ENCODE measurements at places on chromosomes 1 and 21. TPM values are rescaled to one million over a fixed set of nuclear protein-coding genes. Genes with fewer than 3 reads are reported as not detected.

DNA sequence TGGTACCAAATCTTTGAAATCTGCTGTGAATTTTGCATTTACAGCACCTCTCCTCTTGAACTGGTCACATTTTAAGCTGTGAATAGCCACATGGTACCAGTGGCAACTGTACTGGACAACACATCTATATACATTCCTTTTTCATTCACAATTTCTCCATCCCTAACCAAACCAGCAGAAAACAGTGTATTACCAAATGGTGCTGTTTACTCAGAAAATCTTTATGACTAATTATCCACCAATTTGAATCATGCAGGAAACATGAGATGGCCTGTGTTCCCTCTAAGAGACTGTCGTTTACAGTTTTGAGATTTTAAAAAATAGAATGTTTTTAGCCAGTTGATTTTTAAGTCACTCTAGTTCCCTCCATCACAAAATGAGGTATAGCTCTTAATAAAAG is 17.6 kb upstream of the CCT8 start:
- DNase-seq = no peak

DNA sequence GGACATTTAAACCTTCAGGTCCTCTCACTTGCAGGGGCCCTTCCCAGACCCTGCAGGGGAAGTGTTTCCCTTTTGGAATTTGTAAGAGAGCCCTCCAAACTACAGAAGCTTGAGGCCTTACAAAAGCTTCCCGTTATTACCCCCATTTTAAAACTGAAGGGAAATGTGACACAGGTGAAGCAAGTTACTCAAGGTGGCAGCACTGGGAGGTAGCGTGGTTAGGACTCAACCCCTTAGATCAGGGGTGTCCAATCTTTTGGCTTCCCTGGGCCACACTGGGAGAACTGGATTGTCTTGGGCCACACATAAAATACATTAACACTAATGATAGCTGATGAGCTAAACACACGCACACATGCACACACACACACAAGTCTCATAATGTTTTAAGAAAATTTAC is 15.8 kb upstream of the ZC3H12A start:
- DNase-seq = no peak

GRCh38 chr21:33255404-33255803 is 10.8 kb upstream of the IL10RB start:
- no peak for DNase-seq

GRCh38 chr21:29403301-29403700 is 104.6 kb downstream of the BACH1 start:
- no peak for DNase-seq

DNA sequence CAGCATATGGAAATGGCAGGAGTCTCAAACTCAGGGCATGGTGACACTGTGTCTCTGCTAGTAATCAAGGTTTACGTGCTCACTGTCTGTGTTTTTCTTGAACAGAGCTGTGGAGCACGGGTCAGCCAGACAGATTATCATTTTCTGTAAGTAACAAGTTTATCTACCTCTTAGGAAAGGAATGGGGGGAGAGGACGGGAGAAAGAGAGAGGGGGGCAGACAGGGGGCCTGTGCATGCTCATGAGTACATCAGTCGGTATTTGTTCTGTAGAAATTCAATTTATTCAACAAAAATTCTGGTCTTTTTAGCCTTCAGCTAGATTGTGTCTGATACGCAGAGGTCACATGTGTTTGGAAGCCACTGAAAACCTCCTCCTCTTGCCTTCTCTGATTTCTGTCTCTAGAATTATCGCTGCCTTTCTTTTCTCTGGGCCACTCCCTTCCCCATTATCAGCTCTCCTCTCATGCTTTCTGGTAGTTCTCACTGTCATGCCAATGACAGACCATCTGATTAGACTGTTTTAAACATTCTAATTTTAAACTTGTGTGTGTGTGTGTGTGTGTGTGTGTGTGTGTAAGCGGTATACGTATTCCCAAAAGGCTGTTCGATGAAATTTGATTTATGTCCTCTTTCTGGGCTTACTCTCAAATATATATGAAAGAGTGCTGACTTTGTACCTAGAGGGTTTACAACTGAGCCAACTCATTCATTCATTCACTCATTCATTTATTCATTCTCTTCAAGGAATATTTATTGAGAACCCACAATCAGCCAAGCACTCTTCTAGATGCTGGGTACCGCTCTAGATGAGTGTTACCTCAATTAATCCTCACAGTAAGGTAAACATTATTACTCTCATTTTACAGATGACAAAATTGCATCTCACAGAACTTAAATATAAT is 636.9 kb downstream of the KIF26B start:
- DNase-seq = no peak

LELP1 gene
- total RNA-seq = not detected

ARHGAP30 gene
- 116 TPM for total RNA-seq

FHAD1 gene
- total RNA-seq = 0.27 TPM
